ENCODE measurements at places on chromosomes 13 and 19.
A peak's percentile ranks its signal among the peaks of the same experiment; 100 is the strongest.

DNA sequence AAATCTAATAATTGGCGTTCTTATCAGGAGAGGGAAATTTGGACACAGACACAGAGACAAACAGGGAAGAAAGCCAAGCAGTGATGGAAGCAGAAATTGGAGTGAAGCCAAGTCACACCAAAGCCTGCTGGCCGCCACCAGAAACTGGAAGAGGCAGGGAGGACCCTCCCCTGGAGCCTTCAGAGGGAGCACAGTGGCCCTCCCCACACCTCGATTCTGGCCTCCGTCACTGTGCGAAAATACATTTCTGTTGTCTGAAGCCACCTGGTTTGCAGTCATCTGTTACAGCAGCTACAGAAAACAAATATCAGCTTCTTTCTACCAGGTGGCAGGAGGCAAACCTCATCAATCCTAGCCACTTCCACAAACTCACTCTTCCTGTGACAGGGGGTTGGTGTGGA, 8.3 kb upstream of the TLE6 start:
- DNase-seq, result no peak

- DNase-seq, result no peak
Measured at GRCh38 chr13:66574606-66575005, 655.5 kb downstream of the PCDH9 start.

- DNase-seq, result peak; percentile 62
Measured at GRCh38 chr19:54255105-54255775, 1.8 kb downstream of the LILRB5 start.

DNA sequence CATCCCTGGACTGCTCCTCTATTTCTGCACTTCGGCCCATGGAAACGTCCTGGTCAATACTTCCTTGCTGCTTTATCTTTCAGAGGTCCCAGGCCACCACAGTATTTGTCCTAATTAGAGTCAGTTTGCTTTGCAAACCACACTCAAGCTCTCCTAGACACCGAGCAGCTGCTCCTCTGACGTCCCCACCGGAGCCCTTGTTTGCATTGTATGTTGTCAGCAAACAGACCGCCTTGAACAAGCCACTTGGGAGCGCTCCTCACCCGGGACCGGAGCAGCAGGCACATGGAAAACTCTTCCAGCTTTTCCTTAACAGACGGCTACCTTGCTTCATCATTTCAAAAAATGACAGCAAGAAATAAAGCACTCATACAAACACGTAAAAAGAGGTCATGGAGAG, 51.5 kb upstream of the GTF3A start:
- no peak for DNase-seq

DNA sequence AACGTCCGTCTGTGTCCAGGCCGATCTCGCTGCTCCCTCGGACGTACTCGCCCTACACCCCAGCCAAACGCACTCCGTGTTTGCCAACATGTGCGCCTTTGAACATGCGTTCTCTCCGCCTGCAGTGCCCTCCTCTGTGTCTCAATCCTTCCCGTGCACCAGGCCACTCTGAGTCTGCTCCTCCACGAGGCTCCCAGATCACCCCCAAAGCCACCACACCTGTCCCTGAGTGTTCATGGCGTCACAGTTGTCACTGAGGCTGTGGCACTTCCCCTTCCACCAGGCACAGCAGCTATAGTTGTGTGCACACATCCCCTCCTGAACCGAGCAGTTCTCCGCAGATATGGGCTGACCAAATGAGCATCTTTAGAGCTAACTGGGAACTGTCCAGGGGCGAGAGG, 35.6 kb downstream of the RASA3 start:
- peak; percentile 71 for DNase-seq

DNA sequence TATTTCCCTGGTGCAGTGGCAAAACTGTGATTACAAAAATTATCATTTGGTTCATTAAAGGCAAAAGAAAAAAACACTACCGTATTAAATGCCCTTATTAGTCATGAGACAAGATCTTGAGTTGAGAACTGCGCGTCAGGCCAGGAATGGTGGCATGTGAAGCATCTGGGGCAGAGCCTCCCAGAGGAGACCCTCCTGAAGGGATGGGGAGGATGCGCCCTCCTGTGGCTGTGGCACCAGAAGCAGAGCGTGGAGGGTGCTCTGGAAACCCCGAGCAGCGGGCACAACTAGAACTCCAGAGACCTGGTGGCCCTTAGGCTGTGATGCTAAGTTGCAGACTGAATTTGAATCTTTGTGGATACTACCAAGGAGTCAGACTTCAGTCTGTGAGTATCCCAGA, 11.5 kb downstream of the CUL4A start:
- no peak for DNase-seq

- DNase-seq, result no peak
Measured at GRCh38 chr19:12085074-12085818, 20.7 kb downstream of the ZNF844 start.

- no peak for DNase-seq
Measured at GRCh38 chr19:35977446-35978222, 17.4 kb upstream of the SDHAF1 start.

DNA sequence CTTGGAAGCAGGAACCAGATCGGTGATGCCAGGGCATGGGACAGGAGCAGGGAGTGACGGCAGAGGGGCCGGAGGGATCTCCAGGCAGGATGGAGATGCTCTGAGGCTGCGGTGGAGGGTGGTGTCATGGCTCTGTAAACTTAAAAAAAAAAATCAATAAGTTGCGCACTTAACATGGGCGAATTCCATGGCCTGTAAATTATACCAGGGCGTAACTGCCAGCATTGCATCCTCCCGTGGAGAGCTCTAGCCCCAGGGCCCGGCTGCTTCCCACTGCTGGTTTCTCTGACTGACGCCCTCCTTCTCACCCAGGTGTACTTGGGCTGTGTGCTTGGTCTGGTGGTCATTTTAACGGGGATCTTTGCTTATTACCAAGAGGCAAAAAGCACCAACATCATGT, 8.7 kb downstream of the ATP12A start:
- DNase-seq, result no peak

- no peak for DNase-seq
Measured at GRCh38 chr13:52104624-52105023, 24.2 kb downstream of the NEK5 start.

- no peak for DNase-seq
Measured at GRCh38 chr13:65330287-65330686, 1899.8 kb downstream of the PCDH9 start.

GRCh38 chr19:49339301-49340068, 4.3 kb downstream of the CD37 start:
- peak; percentile 88 for DNase-seq

GRCh38 chr13:58190577-58190976, 559.0 kb downstream of the PCDH17 start:
- DNase-seq, result no peak

- no peak for DNase-seq
Measured at GRCh38 chr13:89748716-89749115, 1598.8 kb upstream of the MIR17HG start.

DNA sequence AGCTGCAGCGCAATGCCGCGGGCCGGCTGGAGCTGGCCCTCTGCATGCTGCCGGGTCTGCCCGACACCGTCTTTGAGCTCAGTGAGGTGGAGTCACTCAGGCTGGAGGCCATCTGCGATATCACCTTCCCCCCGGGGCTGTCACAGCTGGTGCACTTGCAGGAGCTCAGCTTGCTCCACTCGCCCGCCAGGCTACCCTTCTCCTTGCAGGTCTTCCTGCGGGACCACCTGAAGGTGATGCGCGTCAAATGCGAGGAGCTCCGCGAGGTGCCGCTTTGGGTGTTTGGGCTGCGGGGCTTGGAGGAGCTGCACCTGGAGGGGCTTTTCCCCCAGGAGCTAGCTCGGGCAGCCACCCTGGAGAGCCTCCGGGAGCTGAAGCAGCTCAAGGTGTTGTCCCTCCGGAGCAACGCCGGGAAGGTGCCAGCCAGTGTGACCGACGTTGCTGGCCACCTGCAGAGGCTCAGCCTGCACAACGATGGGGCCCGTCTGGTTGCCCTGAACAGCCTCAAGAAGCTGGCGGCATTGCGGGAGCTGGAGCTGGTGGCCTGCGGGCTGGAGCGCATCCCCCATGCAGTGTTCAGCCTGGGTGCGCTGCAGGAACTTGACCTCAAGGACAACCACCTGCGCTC, 3.8 kb upstream of the MAP2K7 start:
- DNase-seq, result no peak

DNA sequence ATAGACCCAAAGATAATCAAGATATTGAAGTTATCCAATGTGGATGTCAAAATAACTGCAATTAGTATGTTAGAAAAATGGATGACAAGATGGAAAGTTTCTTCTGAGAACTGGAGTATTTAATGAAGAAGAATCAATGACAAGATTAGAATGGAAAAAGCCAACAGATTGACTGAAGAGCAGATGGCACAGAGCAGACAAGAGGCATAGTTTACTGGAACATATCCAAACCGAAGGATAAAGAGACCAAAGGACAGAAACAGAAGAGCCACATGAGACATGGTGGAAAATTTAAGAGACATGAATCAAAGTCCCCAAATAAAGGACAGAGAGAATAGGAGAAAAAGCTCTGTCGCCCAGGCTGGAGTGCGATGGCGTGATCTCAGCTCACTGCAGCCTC, 89.6 kb upstream of the RXFP2 start:
- no peak for DNase-seq

GRCh38 chr19:46254776-46255175, 25.2 kb downstream of the IGFL1 start:
- DNase-seq, result no peak

- no peak for DNase-seq
Measured at GRCh38 chr19:1970003-1970805, 29.2 kb downstream of the CSNK1G2 start.

- DNase-seq, result no peak
Measured at GRCh38 chr13:40273253-40274025, 393.0 kb downstream of the FOXO1 start.

DNA sequence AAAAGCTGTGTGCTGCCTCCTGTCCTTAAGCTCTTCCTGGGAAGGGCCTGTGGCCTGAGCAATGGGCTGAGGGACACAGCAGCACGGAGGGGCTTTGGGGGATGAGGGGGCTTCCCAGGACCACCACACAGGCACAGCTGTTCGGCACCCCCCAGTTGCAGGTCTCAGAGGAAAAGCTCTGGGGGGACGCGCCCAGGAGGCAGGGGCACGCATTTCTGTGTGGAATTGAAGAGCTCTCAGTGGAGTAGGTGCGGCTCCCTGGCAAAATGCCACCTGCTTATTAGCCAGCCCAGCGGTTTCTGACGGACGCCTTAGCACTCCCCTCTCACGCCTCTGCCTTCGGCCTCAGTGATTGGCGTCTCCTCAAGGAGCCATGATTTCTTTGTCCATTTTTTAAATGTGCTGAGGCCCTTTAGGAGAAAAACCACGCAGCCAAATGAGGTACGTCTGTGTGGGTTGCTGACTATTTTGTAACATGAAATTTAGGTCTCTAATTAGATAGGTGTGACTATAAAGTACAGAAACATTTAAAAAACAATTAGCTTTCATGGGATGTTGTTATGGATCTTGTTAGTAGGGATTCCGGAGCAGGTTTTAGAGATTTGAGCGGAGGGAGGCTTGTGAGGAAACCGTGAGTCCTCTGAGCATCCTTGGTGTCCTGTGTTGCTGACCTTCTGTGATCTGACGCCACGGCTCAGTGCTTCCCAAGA, 4.0 kb downstream of the MCF2L start:
- no peak for DNase-seq

- DNase-seq, result no peak
Measured at GRCh38 chr19:15769586-15769985, 17.9 kb upstream of the OR10H5 start.
